ENCODE measurements at places on chromosomes 1 and 21.

DNA sequence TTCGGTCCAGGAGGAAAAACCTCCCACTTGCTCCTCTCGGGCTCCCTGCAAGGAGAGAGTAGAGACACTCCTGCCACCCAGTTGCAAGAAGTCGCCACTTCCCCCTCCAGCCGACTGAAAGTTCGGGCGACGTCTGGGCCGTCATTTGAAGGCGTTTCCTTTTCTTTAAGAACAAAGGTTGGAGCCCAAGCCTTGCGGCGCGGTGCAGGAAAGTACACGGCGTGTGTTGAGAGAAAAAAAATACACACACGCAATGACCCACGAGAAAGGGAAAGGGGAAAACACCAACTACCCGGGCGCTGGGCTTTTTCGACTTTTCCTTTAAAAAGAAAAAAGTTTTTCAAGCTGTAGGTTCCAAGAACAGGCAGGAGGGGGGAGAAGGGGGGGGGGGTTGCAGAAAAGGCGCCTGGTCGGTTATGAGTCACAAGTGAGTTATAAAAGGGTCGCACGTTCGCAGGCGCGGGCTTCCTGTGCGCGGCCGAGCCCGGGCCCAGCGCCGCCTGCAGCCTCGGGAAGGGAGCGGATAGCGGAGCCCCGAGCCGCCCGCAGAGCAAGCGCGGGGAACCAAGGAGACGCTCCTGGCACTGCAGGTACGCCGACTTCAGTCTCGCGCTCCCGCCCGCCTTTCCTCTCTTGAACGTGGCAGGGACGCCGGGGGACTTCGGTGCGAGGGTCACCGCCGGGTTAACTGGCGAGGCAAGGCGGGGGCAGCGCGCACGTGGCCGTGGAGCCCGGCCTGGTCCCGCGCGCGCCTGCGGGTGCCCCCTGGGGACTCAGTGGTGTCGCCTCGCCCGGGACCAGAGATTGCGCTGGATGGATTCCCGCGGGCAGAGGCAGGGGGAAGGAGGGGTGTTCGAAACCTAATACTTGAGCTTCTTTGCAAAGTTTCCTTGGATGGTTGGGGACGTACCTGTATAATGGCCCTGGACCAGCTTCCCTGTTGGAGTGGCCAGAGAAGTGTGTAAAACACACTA is 45.3 kb downstream of the MRPL39 start:
- no peak for DNase-seq

DNA sequence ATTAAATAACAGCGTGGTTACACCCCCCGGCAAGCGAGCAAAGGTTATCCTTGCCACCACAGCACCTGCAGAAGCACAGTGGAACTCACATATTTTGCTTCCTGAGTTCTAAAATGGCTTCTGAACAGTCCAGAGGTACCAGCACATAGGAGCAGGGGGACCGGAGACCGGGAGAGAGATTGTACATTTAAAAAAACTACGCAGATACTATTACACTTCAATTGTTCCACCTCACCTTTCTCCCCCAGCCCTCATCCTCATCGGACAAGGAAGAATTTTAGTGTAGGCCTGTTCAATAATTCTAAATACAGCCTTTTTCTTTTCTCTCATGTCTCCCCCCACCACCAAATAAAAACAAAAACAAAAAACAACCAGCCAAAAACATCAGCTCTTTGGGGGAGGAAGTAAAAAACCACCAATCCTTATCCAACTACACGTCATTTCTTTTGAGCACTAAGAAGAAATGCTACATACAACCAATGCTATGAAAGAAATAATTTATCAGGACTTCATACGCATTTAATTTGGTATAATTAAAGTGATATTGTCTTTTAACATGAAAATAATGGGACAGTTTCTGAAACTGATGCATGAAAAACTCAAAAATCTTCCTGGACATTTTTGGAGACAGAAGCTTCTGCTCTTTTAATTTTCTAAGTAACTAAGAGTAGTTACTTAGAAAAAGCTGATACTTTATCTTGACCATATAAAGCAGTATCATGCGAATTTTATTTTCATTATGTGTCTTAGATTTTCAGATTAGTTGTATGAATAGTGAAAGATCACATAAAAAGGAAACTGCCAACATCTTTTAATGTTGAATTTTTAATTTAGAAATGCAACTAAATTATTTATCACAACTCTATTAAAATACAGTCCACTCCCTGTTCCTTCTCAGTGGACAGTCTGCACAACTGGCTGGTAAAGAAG is 9.1 kb downstream of the CDKN2C start:
- no peak for DNase-seq

DNA sequence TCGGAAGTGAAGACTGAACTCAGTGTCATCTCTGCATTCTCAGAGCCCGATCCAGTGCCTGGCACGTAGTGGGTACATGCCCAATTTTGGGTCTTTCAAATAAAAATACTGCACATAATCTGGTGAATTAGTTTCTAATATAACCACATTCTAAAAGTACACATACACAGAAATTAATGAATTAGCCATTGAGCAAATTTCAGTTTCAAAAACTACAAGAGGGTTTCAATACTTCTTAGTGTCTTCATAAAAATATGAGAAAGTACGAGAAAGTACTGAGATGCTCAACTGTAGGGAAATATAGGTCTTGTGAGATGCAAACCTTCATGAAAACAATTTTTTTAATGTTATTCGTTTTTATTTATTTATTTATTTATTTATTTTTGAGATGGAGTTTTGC is 86.9 kb downstream of the SMYD2 start:
- DNase-seq, result no peak

DNA sequence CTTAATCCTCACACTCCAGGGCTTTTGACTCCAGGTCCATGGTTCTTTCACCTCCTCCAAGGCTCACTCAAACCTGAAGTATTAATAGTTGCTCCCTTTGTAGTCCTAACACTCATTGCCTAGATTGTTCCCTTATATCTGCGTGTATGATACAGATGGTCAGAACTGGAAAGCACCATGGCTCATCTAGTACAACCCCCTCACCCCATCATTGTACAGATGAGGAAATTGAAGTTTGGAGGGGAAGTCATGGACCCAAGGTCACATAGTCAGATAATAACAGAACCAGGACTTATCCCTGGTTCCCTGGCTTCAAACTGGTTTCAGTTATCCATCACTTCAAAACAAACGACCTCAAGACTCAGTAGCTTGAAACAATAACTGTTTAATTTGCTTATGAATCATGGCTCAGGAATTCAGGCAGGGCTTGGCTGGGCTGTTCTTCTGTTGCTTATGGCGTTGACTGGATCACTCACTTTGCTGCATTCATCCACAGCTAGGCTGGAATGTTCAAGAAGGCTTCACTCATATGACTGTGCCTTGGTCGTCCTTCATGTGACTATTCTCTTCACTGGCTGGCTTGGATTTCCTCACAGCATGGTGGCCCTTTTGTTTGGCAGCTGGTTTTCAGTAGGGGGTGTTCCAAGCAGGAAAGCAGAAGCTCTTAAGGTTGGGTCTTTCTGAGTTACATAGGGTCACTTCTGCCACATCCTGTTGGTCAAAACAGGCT is 5.0 kb downstream of the NOS1AP start:
- DNase-seq, result no peak

- DNase-seq, result no peak
Observed at GRCh38 chr1:109847251-109847650, 63.4 kb upstream of the CSF1 start.

DNA sequence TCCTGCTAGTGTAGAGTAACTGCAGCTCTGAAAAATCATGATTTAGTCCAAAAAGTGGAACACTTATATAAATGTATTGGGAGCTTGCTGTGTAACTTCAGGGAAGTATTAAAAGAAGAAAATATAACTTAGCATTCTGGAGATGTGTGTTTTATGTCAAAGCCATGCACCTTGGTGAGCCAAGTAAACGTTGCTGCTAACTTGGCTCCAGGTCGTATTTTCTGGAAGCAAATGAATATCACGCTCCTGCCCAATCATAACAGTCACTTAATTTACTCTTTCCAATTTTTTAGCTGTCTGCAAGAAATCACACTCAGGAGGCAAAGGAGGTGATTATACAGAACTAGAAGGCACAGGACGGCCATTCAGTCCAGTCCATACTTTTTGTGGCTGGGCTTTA is 61.1 kb downstream of the DOP1B start:
- DNase-seq, result no peak

DNA sequence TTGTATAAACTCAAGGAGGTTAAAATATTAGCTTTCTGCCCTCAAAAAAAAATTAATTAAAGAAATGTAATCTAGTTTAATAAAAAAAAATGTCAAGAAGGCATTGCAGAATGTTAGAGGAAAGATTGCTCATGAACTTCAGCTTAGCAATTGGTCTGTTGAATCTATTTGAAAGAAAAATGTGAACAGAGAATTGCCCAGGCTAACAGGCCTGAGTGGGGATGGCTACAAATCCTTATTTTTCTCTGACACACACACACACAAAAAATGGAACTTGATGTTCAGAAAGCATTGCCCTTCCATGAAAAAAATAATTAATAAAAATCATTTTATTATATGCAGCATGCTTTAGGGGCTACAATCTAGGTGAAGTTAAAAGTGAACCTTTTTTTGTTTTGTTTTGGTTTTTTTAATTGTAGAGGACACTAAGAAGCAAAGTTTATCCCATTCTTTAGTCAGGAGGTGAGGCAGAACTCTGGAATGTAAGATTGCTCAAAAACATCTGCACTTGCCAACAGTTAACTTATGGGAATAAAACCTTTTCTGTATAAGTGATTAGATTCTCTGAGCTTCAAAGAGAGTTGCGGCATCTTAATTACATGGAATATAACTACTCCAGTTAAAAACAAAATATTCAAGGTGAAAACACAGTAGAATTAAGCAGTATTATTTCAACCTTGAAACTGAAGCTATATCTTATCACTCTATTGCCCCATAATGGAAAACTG is 658.5 kb upstream of the ADGRL2 start:
- DNase-seq, result no peak

DNA sequence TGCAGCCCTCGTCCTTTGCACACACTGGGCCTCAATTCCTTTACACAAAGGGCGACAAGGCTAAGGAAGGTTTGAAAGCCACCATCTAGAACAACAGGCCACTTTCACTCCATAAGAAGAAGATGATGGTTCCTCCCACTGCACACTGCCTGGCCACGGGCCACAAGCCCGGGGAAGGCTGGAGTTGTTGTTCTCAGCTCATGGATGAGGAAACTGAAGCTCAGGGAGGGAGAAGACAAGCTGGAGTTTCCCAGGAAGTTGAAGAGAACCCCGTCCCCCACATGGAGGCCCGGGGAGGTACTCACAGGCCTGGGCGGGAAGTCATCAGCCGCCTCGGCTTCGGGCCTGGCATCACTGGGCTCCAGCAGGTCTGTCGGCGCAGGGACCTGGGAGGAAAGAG is 24.6 kb upstream of the DDOST start:
- DNase-seq, result no peak

GRCh38 chr1:114295321-114295720 is 141.7 kb upstream of the SYT6 start:
- DNase-seq, result no peak

DNA sequence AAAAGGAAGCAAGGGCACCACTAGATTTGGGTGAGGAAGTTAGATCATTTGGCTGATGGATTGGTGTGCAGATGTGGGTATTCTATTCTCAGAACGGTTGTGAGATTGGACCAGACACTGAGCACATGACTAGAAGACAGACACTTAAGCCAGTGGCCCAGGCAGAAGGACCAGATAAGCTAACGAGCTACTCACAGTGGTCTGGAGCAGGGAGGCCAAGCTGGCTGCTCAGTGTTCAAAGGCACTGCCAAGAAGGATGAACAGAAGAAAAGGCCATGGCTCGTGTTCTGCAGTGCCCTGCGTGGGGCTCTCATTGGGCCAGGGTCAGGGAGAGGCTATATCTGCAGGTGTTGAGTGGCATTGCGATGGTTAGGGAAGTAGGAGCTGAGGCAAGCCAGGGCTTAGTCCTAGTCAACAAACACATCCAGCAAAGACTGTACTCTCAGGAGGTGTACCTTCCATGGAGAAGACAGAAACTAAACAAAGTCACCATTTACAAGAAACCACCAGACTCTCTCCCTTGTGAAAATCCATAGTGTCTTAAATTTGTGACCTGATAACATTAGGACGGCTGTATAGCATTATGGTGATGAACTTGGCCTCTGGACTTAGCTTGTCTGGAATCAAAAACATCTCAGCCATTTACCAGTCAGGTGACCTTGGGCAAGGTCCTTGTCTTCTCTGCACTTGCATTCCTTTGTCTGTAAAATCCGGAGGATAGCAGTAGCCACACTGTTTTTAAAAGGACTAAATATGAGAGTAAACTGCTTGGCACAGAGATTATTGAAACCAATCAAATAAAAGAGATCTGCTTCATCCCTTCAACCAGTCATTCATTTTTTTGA is 274.5 kb downstream of the SIPA1L2 start:
- no peak for DNase-seq

DNA sequence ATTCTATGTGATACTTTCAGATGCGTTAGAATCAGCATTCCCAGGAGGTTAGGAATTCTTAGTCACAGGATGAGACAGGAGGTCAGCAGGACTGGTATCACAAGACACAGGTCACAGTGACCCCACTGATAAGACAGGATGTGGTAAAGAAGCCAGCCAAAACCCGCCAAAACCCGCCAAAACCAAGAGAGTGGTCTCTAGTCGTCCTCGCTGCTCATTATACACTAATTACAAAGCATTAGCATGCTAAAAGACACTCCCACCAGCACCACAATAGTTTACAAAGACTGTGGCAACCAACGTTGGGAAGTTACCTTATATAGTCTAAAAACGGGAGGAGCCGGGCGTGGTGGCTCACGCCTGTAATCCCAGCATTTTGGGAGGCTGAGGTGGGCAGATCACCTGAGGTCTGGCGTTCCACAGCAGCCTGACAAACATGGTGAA is 13.9 kb upstream of the ACTA1 start:
- DNase-seq, result no peak

GRCh38 chr1:189351960-189352359 is 1125.7 kb downstream of the BRINP3 start:
- DNase-seq, result no peak

DNA sequence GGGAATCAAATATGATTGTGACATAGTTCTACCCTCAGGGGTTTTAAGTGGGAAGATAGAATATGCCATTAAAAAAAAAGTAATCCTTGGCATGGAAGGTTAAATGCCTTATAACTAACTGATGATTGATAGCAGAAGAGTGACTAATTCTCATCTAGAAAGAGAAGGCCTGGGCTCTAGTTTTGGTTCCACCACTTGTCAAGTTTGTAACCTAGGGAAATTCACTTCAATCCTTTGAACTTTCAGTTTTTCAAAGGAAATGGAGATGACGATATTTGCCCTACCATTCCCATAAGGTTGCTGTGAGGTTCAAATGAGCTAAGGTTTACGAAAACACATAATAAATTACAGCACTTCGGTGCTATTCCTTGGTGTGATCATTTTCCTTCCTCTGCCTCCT is 88.5 kb downstream of the GPR88 start:
- DNase-seq, result no peak

- no peak for DNase-seq
Observed at GRCh38 chr1:240242601-240243144, 151.0 kb downstream of the FMN2 start.

GRCh38 chr1:97934491-97934890 is 13.7 kb upstream of the DPYD start:
- no peak for DNase-seq

Measured in SW 1271 (cell line).